Left ventricle myocardium inferior (tissue), 1 donor: ENCODE measurements at places on chromosomes 13 and 19. TPM values are rescaled to one million over a fixed set of nuclear protein-coding genes. Genes with fewer than 3 reads are reported as not detected.

Gene GRWD1
- 17.0 TPM for total RNA-seq

DNA sequence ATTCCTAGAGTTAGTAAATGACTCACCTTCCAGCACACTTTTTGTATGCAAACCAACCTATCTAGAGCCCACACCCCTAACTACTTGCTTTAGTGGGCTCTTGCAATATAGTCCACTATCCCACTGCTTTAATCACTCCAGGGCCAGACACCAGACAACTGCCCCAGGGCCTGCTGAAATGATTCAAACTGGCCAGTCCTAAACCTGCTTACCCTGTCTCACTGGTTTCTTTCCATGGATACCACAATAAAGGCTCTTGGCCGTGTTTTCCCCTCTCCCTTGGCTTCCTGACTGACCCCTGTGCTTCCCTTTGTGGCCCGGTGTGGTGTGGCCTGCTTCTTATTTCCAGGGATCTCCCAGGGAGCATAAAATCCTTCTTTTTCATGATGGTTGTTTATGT, 14.6 kb downstream of the HS6ST3 start:
- DNase-seq, result no peak

DNA sequence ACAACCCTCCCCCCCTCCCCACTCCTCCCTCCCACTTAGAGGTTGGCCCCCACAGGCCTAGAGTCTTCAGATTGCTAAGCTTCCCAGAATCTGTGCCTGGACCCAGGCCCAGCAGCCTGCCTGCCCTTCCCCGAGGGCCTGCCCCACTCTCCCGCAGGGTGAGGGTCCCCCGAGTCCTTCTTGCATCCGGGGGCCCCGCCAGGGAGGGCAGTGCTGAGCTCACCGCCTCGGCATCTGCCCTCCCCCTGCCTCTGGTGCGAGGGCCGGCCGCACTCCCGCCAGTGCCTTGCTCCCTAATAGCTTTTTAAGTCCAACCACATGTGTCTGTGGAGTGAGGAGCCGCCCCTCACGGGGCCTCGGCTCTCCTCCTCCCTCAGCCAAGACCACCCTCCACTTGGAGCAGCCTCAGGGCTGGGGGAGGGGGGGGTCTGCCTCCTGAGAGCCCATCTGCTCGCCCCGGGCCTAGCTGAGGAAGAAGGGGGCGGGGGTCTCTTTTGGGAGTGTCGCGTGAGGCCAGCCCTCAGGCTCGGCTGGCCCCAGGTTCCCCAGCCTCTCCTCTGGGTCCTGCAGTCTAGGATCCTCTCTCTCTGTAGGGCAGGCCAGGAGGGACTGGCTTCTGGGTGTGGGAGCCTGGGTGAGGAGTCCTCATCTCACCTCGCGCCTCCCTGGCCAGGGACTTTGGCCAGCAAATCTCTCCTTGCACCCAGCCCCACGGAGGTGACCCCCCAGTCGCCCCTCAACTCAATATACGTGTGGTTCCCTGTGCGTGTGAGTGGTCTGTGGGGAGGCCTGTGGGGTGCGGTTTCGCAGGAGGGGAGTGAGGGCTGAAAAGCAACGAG, 47.2 kb downstream of the LYL1 start:
- peak; percentile 84 for DNase-seq

DNA sequence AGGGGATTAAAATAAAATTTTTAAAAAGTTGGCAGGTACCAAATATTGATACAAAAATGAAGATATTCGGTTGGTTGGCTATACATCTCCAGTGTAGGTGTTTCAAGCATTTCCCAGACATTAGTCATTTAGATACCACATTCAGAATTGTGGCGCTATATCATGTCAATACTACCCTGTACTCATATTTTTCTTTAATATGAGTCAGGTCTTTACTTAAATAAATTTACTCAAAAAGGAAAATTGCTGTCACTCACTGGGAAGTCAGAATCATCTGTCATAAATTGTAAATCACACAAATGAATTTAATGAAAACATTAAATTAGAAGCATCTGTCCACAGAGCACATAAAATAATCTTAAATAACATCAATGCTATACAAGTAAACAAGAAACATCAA, 134.2 kb downstream of the TSHZ3 start:
- no peak for DNase-seq

DNA sequence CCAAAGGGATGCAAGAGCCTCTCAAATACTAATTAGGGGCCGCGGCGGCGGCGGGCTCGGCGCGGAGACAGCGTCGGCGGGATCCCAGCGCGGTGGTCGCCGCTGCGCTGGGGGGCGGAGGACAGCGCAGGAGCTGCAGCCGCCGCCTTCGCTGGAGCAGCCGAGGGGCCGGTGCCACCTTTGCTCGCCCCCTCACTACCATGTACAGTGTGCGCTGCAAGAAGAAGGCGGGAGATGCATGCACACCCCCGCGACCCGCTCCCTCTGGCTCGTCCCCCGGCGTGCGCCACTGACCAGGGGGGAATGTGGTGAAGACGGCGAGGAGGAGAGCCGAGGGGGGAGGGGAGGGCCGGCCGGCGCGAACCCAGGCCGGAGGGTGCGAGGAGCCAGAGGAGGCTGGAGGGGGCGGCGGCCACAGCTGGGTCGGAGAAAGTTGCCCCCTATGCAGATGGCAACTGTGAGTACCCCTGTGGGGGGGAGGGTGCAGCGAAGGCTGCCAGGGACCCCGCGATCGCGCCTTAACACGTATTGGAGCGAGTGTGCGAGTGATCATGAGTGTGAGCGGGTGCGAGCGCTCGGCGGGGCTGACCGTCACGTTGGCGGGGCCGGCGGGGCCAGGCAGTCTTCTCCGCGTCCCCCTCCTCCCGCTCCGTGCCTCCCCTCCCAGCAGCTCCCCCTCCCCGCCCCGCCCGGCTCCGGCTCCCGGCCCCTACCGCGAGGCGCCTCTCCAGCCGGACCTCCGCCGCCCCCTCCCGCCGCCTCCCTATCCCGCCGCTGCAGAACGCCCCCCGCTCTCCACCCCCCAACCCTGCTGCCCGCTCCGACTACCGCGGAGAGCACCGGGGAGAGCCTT, 808 bp downstream of the SLITRK5 start:
- DNase-seq, result no peak

GRCh38 chr19:8678244-8678807, 20.3 kb downstream of the ACTL9 start:
- DNase-seq, result no peak

DNA sequence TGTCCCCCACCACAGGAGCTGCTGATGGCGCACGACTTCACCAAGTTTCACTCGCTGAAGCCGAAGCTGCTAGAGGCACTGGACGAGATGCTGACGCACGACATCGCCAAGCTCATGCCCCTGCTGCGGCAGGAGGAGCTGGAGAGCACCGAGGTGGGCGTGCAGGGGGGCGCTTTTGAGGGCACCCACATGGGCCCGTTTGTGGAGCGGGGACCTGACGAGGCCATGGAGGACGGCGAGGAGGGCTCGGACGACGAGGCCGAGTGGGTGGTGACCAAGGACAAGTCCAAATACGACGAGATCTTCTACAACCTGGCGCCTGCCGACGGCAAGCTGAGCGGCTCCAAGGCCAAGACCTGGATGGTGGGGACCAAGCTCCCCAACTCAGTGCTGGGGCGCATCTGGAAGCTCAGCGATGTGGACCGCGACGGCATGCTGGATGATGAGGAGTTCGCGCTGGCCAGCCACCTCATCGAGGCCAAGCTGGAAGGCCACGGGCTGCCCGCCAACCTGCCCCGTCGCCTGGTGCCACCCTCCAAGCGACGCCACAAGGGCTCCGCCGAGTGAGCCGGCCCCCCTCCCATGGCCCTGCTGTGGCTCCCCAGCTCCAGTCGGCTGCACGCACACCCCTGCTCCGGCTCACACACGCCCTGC, 4.4 kb upstream of the NOP53 start:
- no peak for DNase-seq

DNA sequence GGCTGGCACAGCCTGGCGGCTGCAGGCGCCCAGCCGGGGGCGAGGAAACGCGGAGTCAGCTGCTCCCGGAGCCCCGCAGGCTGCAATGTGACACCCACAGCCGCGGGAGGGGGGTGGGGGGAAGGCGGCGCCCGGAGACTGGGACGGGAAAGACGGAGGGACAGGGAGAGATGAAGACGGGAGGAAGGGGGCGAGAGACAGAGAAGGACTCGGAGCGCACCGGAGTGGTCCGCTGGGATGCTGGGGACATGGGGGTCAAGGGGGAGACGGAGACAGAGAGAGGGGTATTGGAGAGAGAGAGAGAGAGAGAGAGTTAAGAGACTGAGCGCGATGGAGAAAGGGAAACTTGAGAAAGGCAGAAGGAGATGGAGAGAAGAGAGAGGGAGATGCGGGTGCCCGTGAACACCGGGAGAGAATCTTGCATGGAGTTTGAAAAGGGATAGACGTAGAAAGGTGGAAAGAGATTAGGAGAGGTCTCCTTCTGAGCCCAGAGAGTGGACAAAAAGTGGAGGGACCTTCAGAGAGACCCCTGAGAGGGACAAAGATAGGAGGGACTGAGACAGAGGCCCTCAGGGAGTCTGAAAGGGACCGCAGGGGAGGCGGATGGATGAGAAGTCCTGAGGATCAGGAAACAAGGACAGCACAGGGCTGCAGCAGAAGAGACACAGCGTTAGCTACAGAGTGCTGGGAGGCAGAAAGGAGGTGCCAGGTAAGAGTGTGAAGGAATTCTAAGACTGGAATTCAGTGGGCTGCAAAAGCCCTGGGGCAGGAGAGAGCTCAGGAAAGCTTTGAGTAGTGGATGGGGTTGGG, 1.0 kb downstream of the SCN1B start:
- peak; percentile 54 for DNase-seq

- no peak for DNase-seq
Observed at GRCh38 chr19:14655726-14656125, 18.9 kb downstream of the ADGRE3 start.

DNA sequence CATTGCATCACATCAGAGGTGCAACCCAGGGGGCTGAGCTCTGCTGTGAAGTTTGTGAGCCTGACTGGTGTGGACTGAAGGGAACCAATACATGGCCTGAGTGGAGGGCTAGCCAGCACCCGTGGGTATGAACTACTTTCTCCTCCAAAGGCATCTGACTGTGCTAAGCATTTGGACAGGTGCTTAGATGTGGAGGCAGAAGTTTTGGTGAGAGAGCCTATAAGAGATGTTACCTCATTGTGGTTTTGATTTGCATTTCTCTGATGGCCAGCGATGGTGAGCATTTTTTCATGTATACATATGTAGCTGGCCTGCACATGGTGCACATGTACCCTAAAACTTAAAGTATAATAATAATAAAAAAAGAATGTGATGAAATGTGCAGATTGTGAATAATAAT, 46.9 kb downstream of the TEX29 start:
- no peak for DNase-seq

DNA sequence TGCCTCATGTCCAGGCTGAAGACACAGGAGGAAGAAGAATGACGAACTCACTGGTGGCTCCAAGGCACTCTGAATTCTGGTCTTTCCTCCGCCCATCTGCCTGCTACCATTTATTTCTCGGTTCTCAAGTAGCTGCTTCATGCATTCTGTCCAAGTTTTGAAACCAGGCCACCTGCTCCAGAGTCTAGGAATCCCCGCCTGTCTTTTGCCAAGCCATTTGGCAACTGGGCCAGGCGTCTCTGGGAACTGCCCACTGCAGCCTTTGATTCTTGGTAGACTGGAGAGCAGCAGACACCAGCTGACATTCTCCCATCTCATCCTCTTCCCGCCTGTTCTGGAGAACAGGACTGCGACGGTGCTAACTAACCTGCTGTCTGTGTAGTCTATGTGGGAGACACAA, 10.8 kb downstream of the SLC35E1 start:
- no peak for DNase-seq

- DNase-seq, result no peak
Observed at GRCh38 chr13:77425705-77426104, 98.8 kb upstream of the MYCBP2 start.

- no peak for DNase-seq
Observed at GRCh38 chr19:34904664-34905527, 21.8 kb upstream of the ZNF30 start.

- DNase-seq, result no peak
Observed at GRCh38 chr13:102983496-102983895, 82.7 kb downstream of the SLC10A2 start.

DNA sequence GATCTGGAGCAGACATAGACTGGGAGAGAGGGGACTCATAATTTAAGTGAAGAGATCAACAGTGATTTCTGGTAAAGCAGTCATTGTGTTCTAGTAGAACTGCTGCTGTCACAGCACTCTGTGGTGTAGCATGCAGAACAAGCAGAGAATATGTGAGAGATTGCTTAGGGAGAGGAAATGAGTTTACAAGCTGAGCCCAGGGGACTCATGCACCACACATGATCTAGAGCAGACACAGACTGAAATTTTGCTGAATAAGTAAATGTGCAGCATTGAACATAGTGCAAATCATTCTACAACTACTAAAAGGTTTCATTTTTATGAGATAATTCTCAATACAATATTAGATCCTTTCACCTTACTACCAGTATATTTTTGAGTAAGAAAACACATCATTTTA, 125.7 kb downstream of the MYO16 start:
- no peak for DNase-seq
